ENCODE measurements at places on chromosomes 3 and 15. TPM values are rescaled to one million over a fixed set of nuclear protein-coding genes. Genes with fewer than 3 reads are reported as not detected.

The SLC51A gene
- not detected for total RNA-seq

DNA sequence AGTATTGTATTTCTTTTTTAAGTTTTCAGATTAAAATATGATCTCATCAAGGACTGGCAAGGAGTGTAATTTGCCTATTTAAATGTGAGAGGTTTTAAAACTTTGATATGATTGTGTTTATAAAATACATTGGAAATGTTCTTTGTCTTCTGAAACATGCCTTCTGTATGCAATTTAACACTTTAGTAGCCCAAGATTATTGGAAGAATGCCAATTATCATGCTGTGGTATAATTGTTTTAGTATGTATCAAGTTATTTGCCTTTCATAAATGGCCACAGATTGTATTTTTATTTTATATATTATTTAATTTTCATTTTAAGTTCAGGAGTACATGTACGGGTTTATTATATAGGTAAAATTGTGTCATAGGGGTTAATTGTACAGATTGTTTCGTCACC, 31.7 kb downstream of the ECT2 start:
- H3K27me3 ChIP-seq, result no peaks in the 10 kb centered on the region
- peaks cover 25% of the 10 kb centered on the region for H3K36me3 ChIP-seq
- H3K27ac ChIP-seq, result no peak overlapping the region
- H3K4me3 ChIP-seq, result no peak overlapping the region
- H3K4me1 ChIP-seq, result no peaks in the 10 kb centered on the region

GRCh38 chr3:125001557-125002413, 54.0 kb downstream of the HEG1 start:
- no peak overlapping the region for H3K4me3 ChIP-seq
- DNase-seq, result no peak
- H3K27me3 ChIP-seq, result no peaks in the 10 kb centered on the region
- no peak overlapping the region for H3K27ac ChIP-seq
- H3K36me3 ChIP-seq, result peaks cover 98% of the 10 kb centered on the region
- H3K4me1 ChIP-seq, result peaks cover 26% of the 10 kb centered on the region

- H3K4me3 ChIP-seq, result no peak overlapping the region
- no peaks in the 10 kb centered on the region for H3K36me3 ChIP-seq
- no peaks in the 10 kb centered on the region for H3K4me1 ChIP-seq
- no peaks in the 10 kb centered on the region for H3K27me3 ChIP-seq
- no peak for DNase-seq
These were observed 55.5 kb upstream of the LRRN1 start for GRCh38 chr3:3743754-3744153.

All from osteoblast (primary cell).